ENCODE measurements at places on chromosomes 11 and 22. TPM values are rescaled to one million over a fixed set of nuclear protein-coding genes. Genes with fewer than 3 reads are reported as not detected.

DNA sequence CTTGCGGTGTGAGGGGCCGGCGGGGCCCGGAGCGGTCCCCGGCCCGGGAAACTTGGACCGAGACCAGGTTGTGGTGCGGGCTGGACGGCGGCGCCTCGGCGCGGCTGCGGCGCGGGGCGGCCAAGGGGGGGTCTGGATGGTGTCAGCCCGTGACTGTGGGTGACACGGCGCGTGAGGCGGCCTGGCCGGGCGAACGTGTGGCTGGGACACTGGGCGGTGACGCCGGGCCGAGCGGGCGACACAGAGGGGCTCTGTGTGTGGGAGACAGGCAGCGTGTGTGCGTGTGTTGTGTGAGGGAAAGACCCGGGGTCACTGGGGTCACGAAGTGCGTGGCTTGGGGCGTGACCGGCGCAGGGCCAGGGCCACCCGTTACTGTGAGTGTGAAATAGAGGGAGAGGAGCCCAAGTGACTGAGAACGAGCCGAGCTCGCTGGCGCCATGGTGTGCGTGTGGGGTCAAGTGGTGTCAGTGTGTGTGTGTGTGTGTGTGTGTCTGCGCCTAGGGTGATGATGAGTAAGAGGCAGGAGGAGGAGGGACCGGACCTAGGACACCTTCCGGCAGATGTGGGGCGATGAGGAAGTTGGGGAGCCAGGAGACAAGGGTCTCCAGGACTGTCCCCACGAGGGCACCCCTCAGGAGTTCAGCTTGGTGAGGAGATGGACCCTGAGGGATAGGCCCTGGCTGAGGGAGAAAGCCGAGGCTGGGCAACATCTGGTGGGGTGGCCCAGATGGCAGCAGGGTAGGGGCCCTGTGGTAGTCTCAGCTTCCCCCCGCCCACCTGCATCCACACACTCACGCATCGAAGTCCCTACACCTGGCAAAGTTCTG is 817 bp downstream of the RELT start:
- peak; percentile 59 for DNase-seq

Gene UCP2
- total RNA-seq = not detected

DNA sequence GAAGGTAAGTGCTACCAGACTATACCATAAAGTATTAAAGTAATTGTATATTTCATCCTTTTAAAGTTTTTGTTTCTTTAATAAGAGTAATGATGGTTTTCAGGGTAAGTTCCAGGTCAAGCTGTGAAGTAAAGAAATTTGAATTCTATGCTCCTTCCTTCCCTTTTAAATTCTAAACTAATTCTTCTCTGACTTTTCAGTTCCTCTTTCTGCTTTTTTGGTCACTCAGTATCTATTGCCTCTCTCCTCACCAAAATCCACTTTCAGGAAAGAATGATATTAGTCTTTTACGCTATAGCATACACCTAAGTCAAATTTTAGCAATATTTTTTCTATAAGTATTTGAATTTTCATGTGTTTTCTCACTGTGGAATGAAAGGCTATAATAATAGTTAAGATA is 8.2 kb downstream of the MMP8 start:
- no peak for DNase-seq

DNA sequence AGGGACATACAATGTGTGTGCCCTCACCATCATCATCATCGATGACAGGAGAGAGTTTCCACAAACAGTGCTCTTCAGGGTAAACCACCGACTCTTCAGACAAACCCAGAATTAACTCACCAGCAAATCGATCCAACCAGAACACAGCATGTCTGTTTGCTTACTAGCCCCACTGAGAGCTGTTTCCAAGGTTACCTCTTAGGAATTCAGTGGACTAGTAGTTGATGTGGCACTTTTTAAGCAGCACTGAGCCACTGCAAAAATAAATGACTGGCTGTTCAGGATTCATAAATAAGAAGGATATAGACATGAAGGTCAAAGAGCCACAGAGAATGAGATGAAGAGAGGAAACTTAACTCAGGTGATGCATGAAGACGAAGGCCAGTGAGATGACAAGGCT is 83.1 kb downstream of the PARVA start:
- no peak for DNase-seq

DNA sequence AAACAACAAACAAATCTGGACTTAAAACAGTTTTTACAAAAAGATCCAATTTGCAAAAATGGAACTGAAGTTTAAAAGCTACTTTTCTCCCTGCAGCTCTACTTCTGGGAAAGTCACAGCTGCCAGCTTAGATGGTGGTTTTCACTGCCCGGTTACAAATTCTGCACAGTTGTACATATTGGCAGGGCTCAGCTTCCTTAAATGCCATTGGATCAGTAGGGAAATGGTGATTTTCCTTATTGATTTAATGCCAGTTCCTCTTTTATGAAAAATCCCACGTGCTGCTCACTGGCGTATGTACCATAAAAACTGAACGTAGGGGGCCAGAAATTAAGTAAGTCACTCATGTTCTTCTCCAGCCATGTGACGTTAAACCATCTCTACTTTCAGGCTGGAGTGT is 22.8 kb downstream of the GRAP2 start:
- DNase-seq = no peak

DNA sequence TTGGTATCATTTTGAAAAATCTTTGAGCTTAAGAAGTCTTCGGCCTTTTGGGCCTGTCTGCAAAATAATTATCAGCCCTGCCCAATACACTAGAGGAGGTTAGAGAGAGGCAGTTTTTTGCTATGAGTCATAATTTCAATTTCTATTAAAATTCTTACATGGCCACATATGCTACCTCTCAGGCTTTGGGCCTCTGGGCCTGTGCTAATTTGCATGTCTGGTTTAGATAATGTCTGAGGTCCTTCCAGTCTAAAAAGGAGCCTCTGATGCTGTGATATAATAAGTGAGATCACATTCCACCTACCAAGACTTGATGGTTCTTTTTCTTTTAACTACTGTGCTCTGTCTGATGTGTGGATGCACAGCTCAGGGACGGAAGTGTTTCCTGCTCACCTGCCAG is 70.8 kb downstream of the KCNJ1 start:
- peak; percentile 33 for DNase-seq

DNA sequence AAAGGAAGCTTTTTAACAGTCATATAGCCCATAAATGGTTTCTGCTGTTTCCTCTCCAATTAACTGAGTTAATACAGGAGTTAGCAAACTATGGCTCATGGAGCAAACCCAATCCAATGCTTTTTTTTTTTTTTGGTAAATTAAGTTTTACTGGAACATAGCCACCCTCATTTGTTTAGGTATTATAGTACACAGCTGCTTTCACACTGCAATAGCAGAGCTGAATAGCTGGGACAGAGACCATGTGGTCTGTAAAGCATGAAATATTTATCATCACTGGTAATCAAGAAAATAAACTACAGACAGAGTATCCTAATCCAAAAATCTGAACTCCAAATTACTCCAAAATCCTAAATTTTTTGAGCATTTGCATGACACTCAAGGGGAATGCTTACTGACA is 53.7 kb downstream of the RDX start:
- no peak for DNase-seq

Gene TPCN2
- total RNA-seq = 10.3 TPM

Gene C11orf97
- total RNA-seq = not detected

DNA sequence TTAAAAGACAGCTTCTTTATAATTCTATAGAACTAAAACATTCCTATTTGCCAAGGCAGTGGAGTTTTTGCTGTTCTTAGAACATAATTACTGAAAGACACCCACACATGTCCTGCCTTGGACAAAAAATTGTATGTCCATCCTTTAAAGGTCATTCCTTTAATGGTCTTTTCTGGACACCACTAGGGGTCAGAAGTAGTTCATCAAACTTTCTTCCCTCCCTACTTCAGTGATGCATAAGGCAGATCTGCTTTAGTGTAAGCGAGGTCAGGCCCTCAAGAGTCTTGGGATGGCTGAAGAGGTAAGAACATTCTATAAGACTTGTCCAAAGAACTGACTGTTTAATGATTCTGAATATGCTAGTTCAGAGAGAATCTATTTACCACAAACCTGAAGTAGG is 4.3 kb upstream of the OR51V1 start:
- peak; percentile 88 for DNase-seq

DNA sequence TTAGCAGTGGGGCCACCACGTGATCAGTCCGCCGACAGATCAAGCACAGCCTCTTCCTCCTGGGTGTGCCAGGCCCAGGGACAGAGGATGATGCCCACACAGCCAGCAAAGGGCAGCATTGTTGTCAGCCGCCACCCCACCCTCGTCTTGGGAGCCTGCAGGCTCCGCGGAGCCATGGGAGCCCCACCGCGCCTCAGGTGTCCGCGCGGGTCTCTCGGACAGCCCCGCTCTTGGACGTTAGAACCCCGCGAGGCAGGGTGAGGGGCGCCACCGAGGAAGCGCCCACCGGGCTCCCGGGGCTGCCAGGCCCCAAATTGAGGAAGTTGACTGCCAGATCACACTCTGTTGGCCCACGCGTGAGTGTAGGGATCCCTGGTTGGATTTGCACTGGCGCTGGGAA is 83.9 kb upstream of the MS4A8 start:
- no peak for DNase-seq

DNA sequence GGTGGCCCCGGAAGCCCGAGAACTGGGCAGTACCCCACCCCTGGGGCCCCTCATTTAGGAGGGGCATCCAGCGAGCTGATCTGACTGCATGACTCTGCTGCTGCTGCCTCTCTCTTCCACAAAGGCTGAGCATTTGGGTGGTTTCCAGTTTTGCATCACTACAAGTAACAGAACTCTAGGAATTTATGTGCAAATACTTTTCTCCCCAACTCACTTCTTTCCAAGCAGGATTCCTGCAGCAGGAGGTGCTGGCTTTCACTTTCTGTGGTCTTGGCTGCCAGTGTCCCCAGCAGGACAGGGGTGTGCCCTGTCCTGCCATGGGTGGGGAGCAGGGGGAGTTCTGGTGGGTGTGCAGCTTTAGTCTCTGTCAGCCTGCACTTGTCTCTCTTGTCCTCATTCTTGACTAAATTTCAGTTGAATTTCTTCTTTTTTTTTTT is 21.2 kb downstream of the UPB1 start:
- peak; percentile 94 for DNase-seq

GRCh38 chr22:50175921-50176849 is 5.7 kb downstream of the PANX2 start:
- DNase-seq = no peak

- no peak for DNase-seq
Observed at GRCh38 chr11:35046681-35047080, 92.3 kb upstream of the CD44 start.

- DNase-seq = no peak
Observed at GRCh38 chr11:1146365-1146764, 11.4 kb upstream of the MUC5AC start.

Gene CASP12
- total RNA-seq = 0.18 TPM

Gene PUS3
- total RNA-seq = 11.7 TPM

Gene FADS1
- 74.1 TPM for total RNA-seq

GRCh38 chr22:30004694-30005093 is 75.6 kb upstream of the HORMAD2 start:
- peak; percentile 27 for DNase-seq

DNA sequence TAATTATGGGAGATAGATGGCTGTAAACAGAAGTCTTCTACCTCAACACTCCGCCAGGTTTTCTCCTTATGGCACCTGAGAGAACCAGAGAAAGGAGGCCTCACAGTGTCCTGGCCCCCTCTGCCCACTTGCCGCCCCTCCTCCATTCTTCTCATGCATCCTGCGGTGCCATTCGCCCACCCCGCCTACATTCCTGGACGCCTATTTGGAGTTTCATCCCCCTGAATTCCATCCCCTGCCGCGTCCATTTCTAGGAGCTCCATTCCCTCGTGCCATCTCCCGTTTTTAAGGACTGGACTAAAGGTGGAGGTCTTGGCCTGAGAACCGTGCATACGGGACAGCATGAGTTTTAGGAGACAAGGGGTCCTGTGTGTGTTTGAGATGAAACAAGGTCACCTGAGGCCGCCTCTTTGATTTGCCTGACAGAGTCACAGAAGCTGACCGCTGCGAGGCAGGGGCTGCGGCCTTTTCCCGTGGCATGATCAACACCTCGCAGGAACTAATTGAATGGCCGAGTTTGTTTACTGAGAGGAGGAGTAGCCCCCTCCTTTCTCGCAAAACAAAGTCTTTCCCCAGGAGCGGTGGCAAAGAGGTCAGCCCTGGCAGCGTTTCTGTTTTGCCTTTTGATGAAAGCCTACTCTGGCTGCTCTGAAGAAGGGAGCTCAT is 246.2 kb downstream of the ST3GAL4 start:
- DNase-seq = no peak

DNA sequence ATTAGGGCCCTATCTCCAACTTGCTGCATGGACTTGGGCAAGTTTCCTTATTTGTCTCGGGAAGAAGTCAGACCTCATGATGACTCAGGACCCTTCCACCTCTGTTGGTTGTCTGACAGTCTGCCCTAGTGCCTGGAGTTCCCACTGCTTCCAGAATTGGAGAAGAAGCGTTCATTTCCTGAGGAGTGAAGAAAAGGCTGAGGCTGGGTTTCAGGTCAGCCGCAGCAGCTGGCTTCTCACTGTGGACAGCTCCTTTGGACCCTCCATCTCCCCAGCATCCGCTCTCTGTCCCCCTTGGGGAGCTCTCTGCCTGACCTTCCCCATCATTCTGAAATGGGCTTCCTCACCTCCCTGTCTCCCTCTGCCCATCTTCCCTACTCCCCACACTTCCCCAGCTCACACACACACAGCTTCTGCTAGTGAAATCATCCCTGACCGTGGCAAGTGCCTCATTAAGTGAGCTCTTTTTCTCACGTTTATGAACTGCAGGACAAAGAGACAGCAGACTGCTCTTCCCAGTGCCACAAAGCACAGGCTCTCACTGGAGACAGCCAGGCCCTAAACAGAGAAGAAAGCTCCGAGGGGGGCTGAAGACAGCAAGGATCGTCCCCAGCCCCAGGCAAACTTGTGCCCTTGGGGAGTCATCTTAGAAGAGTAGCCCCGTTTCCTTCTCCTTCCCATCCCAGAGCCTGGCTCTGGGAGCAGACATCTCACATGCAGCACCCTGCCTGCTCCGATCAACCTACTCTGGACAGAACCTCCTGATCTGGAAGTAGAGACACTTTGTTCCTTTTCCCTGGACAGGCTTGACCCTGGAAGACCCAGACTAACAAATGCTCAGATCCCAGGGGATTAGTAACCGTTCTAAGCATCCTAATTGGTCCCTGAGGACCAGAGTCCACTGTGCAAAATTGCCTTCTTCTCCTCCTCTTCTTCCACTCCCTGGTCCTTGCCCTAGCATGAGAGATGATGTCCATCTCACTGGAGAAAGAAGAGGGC is 157.9 kb downstream of the FEZ1 start:
- no peak for DNase-seq

DNA sequence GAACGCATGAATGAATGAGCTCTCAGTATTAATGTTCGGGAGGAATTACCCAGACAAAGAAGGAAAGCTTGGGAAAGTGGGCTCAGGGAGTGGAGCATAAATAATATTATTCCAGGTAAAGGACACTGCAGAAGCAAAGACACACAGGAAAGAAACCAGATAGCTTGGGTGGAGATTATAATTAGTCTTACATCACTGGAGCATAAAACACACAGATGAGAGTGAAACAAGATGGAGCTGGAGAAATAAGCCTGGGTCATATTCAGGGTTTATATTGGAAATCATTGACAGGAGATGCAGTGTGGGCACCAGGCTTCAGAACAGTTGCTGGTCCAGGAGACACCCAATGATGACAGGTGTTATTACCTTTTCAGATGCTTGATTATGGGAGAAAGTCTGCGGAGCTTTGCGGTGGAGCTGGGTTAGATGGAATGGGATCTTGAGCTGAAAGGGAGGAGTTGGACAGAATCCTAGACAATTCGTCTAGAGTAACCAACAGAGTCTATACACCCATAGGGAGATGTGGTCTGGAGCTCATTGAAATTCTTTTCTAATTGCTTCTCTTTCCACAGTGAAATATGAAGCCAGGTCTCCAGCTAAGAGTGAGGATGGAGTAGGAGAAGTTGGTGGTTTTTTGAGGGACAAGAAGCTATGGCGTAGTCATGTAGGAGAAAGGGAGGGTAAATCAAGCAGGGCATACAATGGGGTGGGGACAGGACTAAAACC is 227.2 kb downstream of the FAM76B start:
- DNase-seq = no peak
